ENCODE measurements at places on chromosomes 7 and 10. TPM values are rescaled to one million over a fixed set of nuclear protein-coding genes. Genes with fewer than 3 reads are reported as not detected.

The WASL gene
- 34.4 TPM for total RNA-seq

DNA sequence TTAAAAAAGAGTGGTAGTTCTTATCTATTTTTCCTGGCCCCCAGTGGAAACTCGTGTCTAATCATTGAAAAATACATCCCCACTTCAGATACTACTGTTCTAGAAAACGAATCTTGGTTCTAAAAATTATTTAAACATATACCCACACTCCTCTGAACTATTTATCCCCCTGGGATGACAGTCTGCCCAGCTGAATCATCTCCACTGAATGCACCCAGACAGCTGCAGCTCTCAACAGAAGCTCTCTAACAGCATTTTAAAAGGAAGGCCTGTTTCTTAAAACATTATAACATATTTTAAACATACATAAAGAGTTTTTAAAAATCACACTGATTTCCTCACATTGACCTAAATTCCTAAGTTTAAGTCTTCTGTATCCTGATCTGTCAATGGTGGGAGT is 544.6 kb upstream of the PHF14 start:
- H3K27ac ChIP-seq = no peak overlapping the region
- H3K36me3 ChIP-seq = no peaks in the 10 kb centered on the region
- no peak for DNase-seq

DNA sequence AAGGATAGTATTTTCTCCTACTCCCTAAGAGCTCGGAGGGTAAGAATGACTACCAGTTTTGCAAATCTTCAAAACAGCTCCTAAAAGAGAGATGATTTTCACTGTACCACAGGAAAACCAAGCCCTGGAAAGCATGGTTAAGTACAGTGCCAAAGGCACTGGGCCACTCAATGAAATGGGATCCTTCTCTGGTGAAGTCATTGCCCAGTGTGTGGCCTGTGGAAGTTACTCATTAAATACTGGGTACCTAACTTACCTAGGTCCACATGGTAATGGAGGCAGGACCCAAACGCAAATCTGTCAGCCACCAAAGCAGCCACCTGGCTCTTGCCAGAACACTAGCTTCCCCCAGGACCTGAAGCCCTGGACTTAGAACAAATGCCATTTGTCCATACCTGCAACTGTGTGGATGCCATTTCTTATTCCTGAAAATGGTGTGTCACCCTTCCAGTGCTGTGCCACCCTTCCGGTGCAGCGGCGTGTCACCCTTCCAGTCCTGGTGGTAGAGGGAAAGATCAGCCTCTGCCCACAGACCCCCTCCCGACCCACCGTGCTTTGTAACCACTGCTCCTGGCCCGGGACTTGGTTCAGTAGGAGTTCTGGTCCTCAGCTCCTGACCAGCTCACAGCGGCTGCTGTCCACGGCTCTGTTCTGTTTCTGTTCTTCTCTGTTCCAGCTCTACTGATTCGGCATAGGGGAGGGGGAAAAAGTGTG is 659.2 kb downstream of the SDK1 start:
- H3K27ac ChIP-seq = no peak overlapping the region
- H3K4me3 ChIP-seq = no peak overlapping the region
- H3K4me1 ChIP-seq = no peaks in the 10 kb centered on the region
- H3K36me3 ChIP-seq = peaks cover 12% of the 10 kb centered on the region
- no peaks in the 10 kb centered on the region for H3K27me3 ChIP-seq

- no peak for DNase-seq
- peaks cover 6% of the 10 kb centered on the region for H3K4me1 ChIP-seq
- H3K36me3 ChIP-seq = peaks cover 4% of the 10 kb centered on the region
- peaks cover 27% of the 10 kb centered on the region for H3K27me3 ChIP-seq
These were observed 7.1 kb downstream of the PLCE1 start for GRCh38 chr10:94000638-94001415.

DNA sequence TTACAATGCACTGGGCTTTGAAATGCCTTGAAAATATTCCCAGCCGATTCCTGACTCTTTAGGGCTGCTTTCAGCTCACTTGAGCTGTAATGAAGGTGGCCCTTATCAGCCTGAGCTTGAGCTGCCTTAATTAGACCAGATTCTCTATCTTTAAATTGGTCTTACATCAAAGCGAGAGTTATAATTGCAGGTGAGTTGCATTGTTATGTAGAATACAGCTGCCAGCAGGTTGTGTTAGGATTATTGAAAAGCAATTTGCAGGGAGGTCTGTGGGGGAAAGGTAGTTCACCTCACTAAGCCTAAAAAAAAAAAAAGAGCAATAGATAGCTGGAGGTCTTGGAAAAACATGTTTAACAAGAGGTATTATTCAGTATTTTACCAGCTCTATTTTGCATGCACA is 142.2 kb upstream of the HABP2 start:
- peaks cover 27% of the 10 kb centered on the region for H3K4me1 ChIP-seq
- H3K27me3 ChIP-seq = peaks cover 56% of the 10 kb centered on the region
- no peaks in the 10 kb centered on the region for H3K36me3 ChIP-seq

DNA sequence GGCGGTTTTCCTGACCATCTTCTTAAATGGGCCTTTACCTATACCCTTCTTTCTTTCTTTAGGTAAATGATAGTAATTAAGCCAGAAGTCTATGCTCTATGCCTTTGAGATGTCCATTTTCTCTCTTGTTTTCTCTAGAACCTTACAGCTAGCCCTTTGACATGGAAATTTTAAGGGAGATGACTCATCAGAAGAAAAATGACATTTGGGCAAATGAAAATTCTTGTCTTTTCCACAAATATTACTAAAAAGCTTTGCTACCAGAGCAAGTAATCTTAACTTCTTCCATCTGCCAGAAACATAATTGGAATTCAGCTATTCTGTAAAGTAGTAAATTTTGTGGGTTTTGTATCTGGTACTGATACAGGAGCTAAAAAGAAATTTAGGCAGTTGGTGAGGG is 59.5 kb downstream of the CCDC3 start:
- no peak for DNase-seq
- no peaks in the 10 kb centered on the region for H3K36me3 ChIP-seq
- H3K4me3 ChIP-seq = no peak overlapping the region
- H3K4me1 ChIP-seq = no peaks in the 10 kb centered on the region
- H3K27ac ChIP-seq = no peak overlapping the region

DNA sequence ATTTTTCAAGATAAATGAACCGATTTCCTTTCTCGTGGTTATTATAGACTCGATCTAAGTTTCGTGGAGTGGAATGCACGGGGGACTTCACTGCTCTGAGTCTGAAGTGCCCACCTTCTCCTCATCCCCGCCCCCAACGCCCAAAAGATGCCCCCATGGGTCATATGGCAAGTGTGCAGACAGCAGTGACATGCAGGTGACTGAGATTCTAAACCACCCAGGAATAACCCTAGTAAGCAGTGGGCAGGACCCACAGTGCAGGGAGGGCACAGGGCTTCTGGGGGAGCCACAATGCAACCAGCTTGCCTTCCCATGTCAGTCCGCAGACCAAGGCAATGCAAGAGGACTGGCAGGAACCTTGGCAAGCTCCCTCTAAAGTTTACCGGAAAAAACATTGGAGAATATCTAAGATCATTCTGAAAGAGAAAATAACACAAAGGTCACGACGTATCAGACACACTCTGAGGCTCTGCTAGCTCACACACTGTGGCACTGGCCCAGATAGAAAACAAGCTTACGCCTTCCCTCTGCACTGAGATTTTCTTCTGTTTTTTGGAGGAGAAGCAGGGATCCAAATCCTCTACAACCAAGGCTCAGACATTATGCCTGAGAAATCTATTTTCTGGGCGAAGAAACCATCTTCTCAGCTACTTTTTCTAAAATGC is 239.6 kb downstream of the MAD1L1 start:
- DNase-seq = no peak
- H3K4me3 ChIP-seq = no peak overlapping the region
- H3K36me3 ChIP-seq = no peaks in the 10 kb centered on the region
- H3K27me3 ChIP-seq = no peaks in the 10 kb centered on the region
- H3K27ac ChIP-seq = no peak overlapping the region
- no peaks in the 10 kb centered on the region for H3K4me1 ChIP-seq

DNA sequence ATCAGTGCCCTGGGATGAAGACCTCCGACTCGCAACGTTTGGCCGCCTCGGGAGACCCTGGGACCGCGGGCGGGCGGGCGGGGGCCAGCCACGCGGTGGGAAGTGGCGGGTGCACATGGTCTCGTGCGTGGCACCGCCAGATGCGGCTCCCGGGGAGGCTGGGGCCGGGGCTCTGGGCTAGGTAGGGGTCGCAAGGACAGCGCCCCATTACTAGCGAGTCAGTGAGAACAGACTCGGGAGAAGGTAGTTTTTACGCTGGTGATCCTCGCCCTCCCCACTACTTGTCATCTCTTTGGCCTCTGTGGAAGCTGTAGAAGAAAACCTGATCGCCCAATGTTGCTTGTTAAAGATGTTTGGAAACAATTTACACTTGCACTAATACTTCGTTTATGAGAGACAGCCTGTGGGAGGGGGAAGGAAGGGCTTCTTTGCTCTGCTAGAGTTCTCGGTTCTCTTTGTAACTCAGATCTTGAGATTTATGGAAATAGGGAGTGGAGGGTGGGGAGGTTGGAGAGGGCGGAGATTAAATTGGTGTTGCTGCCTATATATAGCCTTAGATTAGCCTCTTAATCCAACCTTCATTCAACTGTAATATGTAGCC is 591 bp downstream of the BZW2 start:
- no peaks in the 10 kb centered on the region for H3K27me3 ChIP-seq
- peaks cover 48% of the 10 kb centered on the region for H3K4me1 ChIP-seq
- peak overlapping the region; percentile 96 for H3K27ac ChIP-seq
- H3K4me3 ChIP-seq = peak overlapping the region; percentile 100

The GJD4 gene
- total RNA-seq = 0.17 TPM

- DNase-seq = no peak
- no peak overlapping the region for H3K4me3 ChIP-seq
- peaks cover 7% of the 10 kb centered on the region for H3K36me3 ChIP-seq
- no peaks in the 10 kb centered on the region for H3K27me3 ChIP-seq
- H3K4me1 ChIP-seq = no peaks in the 10 kb centered on the region
These were observed 101.6 kb upstream of the GJD4 start for GRCh38 chr10:35503578-35503977.

GRCh38 chr7:121558288-121558687 is 162.2 kb upstream of the FAM3C start:
- DNase-seq = no peak
- no peak overlapping the region for H3K4me3 ChIP-seq
- H3K27ac ChIP-seq = no peak overlapping the region
- H3K4me1 ChIP-seq = no peaks in the 10 kb centered on the region
- H3K36me3 ChIP-seq = no peaks in the 10 kb centered on the region

DNA sequence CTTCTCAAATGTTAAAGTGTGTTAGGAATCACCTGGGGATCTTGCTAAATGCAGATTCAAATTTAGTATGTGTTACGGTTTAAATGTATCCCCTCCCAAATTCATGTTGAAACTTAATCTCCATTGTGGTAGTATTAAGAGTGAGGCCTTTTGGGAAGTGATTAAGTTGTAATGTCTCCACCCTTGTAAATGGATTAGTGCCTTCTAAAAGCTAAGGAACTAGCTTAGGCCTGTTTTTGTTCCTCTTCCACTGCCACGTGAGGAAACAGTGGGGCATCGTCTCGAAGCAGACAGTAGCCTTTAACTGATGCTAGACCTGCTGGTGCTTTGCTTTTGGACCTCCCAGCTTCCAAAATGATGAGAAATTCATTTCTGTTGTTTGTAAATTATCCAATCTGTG is 52.3 kb upstream of the SEMA3D start:
- no peaks in the 10 kb centered on the region for H3K4me1 ChIP-seq
- H3K27me3 ChIP-seq = no peaks in the 10 kb centered on the region
- no peak overlapping the region for H3K4me3 ChIP-seq
- no peaks in the 10 kb centered on the region for H3K36me3 ChIP-seq
- H3K27ac ChIP-seq = no peak overlapping the region

- peaks cover 17% of the 10 kb centered on the region for H3K27me3 ChIP-seq
- no peak overlapping the region for H3K27ac ChIP-seq
- H3K36me3 ChIP-seq = no peaks in the 10 kb centered on the region
- no peak overlapping the region for H3K4me3 ChIP-seq
- no peaks in the 10 kb centered on the region for H3K4me1 ChIP-seq
These were observed 50.9 kb upstream of the UNC5B start for GRCh38 chr10:71161425-71161824.

GRCh38 chr10:77969114-77969513 is 42.6 kb upstream of the DLG5 start:
- peaks cover 28% of the 10 kb centered on the region for H3K4me1 ChIP-seq
- no peaks in the 10 kb centered on the region for H3K27me3 ChIP-seq
- H3K4me3 ChIP-seq = no peak overlapping the region
- H3K27ac ChIP-seq = no peak overlapping the region
- DNase-seq = no peak

DNA sequence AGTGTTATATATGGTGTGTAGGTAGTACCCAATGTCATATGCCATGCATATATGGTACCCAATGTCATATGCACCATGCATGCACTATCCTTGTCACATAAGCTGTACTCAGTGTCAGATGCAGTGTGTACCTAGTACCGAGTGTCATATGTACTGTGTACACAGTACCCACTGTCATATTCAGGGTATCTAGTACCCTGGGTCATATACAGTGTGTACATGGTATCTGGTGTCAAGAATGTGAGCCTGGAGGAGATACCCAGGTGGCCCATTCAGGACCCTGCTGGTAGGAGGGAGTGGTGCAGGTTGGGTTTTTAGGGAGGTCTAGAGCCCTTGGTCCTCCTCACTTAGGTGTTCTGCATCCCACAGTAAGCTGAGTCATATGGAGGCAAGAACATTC is 1.8 kb downstream of the ZMYND11 start:
- H3K27ac ChIP-seq = peak overlapping the region; percentile 93
- H3K36me3 ChIP-seq = no peaks in the 10 kb centered on the region
- H3K27me3 ChIP-seq = no peaks in the 10 kb centered on the region
- peaks cover 44% of the 10 kb centered on the region for H3K4me1 ChIP-seq
- no peak for DNase-seq

The CFTR gene
- total RNA-seq = 11.0 TPM

- no peaks in the 10 kb centered on the region for H3K27me3 ChIP-seq
- H3K4me1 ChIP-seq = peaks cover 10% of the 10 kb centered on the region
- DNase-seq = no peak
- H3K4me3 ChIP-seq = no peak overlapping the region
These were observed 229.8 kb downstream of the FOXP2 start for GRCh38 chr7:114644455-114644854.

- H3K27me3 ChIP-seq = no peaks in the 10 kb centered on the region
- no peak overlapping the region for H3K27ac ChIP-seq
- H3K36me3 ChIP-seq = no peaks in the 10 kb centered on the region
- no peak overlapping the region for H3K4me3 ChIP-seq
These were observed 1342.6 kb downstream of the REEP3 start for GRCh38 chr10:64863836-64864235.

The FBXL13 gene
- total RNA-seq = 1.1 TPM

The LIPK gene
- total RNA-seq = 3.2 TPM

The CPA1 gene
- total RNA-seq = not detected
